Activated CD4-positive, CD25-positive, alpha-beta regulatory T cell (primary cell): ENCODE measurements at places on chromosomes 2 and 18.

GRCh38 chr2:77142141-77142540 is 380.0 kb downstream of the LRRTM4 start:
- DNase-seq, result no peak

- DNase-seq, result no peak
These were observed 92.3 kb downstream of the OSBPL6 start for GRCh38 chr2:178286636-178287035.

GRCh38 chr2:69238449-69239031 is 148.5 kb downstream of the GFPT1 start:
- DNase-seq, result no peak

DNA sequence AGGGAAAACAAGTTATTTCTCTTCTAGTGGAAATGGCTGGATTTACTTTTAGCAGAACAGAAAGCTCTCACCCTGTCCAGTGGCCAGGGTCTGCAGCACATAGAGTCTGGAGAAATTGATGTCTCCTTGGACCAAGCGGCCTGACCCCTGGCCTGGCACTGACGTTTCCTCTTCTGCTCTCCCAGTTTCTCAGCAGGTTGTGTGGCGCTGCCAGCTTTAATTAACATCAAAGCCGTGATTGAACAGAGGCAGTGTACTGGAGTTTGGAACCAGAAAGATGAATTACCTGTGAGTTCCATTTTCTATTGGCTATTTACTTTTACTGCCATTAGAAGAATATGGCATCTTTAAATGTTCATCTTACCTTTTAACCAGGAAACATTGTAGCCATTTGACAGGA is 20.9 kb downstream of the CD8A start:
- no peak for DNase-seq

DNA sequence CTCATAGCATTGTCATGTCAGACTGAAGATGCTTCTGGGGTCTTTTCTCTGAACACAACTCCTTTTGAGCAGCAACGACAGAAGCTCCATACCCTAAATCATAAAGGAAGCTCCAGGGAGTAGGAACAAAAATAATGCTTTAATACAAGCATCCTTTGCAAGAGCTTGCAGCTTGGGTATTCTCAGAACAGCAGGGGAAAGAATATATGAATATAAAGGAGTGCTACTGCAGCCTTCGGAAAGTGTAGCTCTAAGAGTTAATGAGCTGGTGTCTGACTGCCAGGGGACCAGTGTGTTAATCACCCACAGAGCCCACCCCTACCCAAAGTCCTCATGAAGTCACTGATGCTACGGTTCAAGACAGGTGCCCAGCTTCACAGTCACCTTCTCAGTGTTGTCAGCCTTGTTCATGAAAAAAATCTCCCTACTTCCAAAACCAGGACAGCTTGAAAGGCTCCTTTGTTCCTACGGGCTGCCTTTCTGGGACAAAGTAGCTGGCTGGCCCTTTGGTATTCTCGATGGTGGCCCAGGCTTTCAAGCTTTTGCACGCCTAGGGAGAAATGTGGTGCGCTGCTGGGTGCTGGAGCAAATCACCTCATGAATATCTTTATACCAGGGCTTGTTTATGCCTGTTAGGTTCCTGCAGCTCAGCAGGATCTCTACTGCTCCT is 259.7 kb downstream of the CMPK2 start:
- no peak for DNase-seq

- no peak for DNase-seq
These were observed 22.2 kb downstream of the ATAD2B start for GRCh38 chr2:23904692-23905091.

- DNase-seq, result no peak
These were observed 163.3 kb downstream of the KLHL29 start for GRCh38 chr2:23548143-23548769.

GRCh38 chr2:11553661-11554398 is 20.0 kb downstream of the GREB1 start:
- no peak for DNase-seq

DNA sequence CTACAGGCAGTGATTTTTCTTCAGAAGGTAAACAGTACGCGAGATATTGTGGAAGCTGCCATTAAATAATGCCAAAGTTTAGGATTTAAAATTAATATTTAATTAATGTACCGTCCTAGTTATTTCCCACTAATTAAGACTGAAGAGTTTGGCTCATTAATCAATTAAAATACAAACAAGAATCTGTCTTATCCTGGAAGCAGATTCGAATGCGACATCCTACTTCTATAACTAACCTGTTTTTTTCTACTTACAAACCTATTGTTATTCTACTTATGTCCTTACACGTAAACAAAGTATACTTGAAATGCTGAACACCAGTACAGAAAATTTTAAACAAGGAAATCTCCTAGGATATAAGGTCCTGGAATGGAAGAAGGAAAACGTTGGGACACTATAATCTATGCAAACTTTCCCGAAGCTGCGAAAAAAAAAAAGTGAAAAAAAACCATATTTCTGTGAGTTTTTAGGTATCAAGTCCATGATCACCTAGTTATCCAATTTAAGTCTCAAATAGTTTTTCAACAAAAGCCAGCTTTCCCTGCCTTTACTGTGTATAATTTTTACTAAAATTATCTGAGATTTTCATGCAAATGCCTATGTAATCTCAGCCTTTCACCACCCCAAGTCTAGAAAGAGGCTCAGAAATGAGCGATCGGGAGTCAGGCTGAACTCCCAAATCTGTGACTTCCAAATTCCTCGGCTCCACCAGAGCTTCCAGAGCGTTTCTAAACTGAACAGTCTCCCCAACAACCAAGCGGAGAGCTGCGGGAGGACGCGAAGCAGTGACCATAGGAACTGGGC is 1.2 kb upstream of the C2orf15 start:
- DNase-seq, result no peak

- no peak for DNase-seq
These were observed 1115.3 kb downstream of the LRP1B start for GRCh38 chr2:141015341-141016047.

GRCh38 chr2:120949957-120950590 is 214.4 kb downstream of the GLI2 start:
- no peak for DNase-seq

GRCh38 chr2:234245945-234246344 is 195.4 kb downstream of the SPP2 start:
- DNase-seq, result no peak

DNA sequence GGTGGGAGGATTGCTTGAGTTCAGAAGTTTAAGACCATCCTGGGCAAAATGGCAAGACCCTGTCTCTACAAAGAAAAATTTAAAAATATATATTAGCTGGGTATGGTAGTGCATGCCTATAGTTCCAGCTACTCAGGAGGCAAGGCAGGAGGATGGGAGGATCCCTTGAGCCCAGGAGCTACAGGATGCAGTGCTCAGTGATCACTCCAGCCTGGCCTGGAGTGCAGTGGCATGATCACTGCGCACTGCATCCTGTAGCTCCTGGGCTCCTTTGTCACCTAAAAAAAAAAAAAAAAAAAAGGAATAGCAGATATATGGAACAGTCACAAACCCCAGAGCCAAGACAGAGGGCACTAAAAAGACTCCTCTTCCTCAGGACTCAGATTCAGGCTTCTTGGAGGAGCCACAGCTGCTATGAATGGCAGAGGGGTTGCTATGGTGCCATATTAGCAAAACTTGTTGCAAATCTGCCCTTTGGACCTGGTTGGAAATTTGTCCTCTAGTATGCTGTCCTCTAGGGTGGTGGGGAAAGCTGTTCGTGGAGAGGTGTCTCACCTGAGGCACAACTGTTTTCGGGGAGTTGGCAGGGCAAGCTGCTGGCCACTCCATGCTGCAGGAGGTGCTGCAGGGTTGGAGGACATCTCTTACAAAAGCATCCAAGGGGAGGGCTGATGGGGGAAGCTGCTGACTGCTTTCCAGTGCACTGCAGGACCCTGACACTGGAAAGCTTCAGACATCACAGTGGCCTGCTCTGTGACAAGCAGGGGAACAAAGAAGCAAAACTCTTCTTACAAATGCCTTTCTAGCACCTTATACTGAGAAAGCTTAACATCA is 22.7 kb downstream of the CYP20A1 start:
- DNase-seq, result no peak

GRCh38 chr2:79437433-79438267 is 75.2 kb upstream of the CTNNA2 start:
- DNase-seq, result no peak

GRCh38 chr2:232977438-232977971 is 35.6 kb downstream of the NGEF start:
- no peak for DNase-seq

- DNase-seq, result no peak
These were observed 124.0 kb upstream of the GATA6 start for GRCh38 chr18:22045221-22045918.

- no peak for DNase-seq
These were observed 874 bp downstream of the NDUFAF7 start for GRCh38 chr2:37232131-37232933.

GRCh38 chr2:240913810-240914644 is 7.9 kb downstream of the CROCC2 start:
- DNase-seq, result peak; percentile 28

GRCh38 chr2:9883897-9884296 is 40.6 kb downstream of the TAF1B start:
- no peak for DNase-seq

DNA sequence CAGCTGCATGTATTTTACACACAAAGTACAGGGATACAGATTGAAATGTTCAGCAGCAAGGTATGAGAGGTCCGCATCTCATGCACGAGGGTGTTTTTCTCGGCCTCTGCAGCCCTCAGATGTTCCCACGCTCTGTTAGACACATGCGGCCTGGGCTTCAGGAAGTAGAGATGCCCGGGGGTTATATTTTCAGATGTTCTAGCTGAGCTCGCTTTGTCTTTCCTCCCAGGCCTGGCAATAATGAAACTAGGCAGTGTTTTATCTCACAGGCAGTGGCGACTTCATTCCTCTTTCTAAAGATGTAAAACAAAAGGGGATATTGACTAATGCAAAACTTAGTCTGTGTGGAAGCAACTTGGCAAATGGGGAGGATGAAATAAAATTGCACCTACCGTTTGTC is 190.7 kb downstream of the GBX2 start:
- no peak for DNase-seq

- DNase-seq, result no peak
These were observed 1.3 kb upstream of the FIGN start for GRCh38 chr2:163737190-163737439.

- no peak for DNase-seq
These were observed 5.2 kb upstream of the NCAPH start for GRCh38 chr2:96330407-96330806.

GRCh38 chr18:37305066-37305465 is 260.5 kb downstream of the CELF4 start:
- no peak for DNase-seq

DNA sequence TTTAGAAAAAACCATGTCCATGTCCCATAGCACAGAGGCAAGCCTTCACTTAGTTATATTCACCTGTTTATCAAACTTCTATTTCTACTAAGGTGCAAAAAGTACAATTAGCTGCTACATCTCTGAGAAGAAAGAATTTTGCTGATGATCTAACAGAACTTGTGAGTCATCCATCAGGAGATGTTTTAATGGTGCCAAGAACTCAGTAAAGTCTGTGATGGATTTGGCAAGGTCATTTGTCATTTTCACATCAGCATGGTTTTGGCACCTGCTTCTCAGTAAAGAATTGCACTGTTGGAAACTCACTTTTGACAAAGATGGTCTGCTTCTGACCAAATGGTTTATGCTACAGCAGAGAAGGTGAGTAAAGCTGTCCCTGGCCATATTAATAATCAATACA is 195.7 kb upstream of the TMEFF2 start:
- no peak for DNase-seq

DNA sequence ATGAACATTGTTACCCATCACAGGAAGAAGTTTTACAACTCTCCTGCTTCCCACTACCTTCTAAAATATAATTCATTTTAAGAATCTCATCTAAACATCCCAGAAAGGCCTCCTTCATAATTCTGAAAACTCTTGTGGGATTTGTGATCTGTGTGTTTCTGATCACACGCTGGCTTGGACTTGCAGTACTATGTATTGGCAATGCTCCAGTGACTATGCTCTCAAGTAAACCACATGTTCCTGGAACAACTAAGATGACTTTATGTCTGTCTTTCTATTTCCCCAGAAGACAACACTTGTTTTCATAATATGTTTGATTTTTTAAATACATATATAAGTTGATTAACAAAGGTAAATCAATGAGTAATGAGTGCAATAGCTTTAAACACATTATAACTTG is 376.6 kb upstream of the NETO1 start:
- DNase-seq, result no peak

DNA sequence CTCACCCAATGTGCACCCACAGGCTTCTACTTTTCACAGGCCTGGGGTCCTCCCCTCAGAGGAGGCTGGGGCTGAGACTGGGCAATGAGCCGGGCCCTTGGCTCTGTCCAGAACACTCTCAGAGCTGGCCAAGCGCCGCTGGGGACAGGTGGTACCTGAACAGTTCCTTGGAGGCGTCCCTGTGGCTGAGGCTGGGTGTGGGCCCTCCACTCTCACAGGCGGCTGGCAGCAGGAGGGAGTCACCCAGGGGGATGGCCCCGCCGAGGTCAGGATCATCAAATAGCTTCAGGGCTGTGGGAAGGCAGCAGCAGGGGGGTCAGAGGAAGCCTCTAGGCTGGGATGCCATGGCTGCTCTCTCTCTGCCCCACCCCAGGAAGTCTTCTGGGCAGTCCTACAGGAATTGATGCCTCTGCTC is 27.1 kb downstream of the HS1BP3 start:
- no peak for DNase-seq

DNA sequence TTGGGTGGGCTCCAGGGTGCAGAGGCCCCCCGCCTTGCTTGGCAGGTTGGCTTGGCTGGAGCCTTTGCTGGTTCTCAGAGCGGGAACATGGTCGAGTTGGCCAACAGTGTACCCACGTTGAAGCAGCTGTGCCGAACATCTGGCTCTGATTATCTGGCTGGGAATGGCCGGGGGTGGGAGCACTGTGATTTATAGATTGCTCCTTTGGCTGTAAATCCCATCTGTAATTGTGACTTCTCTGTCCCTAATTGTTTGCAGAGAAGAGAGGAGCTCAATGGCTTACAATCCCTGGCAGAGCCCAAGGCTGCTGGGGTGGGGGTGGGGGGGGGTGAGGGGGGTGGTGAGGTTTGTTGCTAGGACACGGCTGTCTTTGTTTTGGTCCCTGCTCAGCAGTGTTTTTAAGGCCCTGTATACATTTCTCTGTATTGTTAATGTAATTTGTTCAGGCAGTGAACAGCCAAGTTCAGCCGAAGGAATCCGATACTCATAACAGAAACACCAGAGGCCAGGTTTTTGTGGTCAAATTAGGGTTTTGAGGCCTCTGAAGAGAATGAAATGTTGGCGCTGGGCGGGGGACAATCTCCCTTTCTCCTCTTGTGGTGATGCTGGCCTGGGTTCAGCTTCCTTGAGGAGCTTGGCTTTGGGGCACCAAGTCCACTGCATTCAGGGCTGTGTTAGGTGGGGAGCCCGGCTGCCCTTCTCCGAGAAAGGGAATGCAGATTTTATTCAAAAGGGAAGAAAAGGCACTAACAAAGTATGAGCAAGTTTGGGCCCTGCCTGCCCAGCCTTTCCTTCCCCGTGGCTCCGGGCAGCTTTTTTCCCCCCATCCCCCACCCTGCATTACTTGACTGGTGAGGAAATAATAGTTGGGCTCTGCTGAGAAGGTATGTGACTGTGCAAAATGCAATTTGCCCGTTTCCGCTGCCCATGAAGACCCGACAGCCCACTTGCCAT is 82.5 kb downstream of the TCF7L1 start:
- DNase-seq, result no peak

- no peak for DNase-seq
These were observed 342.9 kb downstream of the INSIG2 start for GRCh38 chr2:118431165-118431517.
